ENCODE measurements at places on chromosomes 16 and 17.

- DNase-seq, result peak; percentile 93
These were observed 35.5 kb downstream of the UBN1 start for GRCh38 chr16:4882633-4883285.

GRCh38 chr17:79003661-79004411 is 5.7 kb downstream of the CANT1 start:
- no peak for DNase-seq

- DNase-seq, result no peak
These were observed 327.9 kb downstream of the HS3ST4 start for GRCh38 chr16:26019381-26020242.

DNA sequence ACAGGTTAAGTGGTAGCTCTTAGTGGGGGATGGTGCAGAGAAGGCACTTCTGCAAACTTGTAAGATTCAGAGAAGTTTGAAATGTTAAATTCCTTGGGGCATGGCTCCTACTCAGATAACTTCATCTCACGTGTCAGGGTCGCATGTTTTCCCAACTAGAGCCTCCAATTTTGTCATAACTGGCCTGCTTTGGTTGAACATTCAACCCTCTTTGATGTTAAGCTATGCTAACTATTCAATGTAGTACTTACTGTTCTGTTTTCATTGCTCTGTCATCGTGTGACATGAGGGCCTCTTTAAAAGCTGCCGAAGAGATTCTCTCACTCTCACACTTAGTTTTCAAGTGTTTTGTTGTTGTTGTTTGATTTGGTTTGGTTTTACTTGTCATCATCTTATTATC is 280.8 kb downstream of the CDH11 start:
- no peak for DNase-seq

- no peak for DNase-seq
These were observed 11.5 kb downstream of the GSE1 start for GRCh38 chr16:85624646-85625045.

DNA sequence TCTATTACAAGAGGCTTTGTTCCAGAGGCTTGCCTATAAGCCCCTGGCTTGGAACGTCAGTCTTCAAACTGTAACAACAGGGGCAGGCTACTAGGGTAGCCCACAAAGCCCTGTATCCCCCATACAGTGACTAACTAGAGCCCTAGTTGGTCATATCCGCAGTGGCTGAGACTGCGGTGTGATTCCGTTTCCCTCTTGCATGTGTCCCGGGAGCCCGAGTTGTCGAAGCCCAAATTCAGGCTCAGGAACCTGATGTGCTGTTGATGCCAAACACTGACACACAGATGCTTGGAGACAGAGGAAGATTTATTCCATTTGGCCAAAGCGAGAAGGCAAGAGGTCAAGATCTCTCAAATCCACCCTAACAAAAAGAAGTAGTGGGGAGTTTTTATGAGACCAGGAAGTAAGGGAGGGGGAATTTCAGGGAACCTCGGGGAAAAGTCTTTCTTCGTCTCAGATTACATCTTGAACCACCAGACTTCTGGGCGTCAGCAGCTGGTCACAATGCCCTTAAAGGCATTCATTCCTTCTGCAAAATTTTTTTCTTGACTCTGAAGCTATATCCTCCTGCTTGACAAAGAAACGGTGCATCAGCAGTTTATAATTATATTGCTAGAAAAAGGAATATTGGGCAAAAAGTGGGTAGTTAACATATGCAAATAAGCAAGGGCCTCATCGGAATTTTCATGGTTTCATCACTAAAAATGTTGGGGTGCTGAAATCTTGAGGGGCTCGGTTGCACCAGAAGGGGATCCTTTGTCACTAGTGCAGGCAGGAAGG is 879 bp downstream of the SLFN5 start:
- peak; percentile 61 for DNase-seq

DNA sequence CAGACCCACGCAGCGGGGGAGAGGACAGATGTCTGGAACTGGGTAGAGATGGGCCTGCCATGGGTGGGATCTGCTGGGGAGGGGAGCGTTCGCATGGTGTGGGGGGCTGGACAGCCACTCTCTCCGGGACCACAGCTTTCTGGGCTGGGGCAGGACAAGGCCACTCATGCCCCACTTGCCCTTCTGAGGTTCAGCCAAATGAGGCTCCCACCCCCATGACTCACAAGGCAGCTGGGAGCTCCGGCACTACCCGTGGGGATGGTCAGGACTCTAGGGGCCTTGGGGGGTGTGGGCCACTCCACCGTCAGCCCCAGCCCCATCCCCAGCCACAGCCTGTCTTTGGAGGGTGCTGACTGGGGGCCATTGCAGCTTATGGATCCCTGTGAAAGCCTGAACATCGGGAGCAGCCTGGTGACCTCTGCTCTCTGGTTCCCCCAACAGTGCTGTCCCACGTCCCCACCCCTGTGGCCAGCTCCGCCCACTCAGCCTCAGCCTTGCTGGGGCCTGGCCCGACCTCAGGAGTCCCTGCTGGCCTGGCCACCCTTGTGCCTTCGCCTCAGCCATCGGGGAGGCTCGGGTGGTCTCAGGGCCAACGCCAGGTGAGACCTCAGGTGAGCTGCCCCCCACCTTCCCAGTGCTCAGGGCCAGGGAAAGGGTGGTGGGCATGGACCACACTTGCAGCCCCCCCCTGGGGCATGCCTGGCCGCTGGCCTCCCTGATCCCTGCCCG is 4.7 kb upstream of the CDH15 start:
- DNase-seq, result no peak

DNA sequence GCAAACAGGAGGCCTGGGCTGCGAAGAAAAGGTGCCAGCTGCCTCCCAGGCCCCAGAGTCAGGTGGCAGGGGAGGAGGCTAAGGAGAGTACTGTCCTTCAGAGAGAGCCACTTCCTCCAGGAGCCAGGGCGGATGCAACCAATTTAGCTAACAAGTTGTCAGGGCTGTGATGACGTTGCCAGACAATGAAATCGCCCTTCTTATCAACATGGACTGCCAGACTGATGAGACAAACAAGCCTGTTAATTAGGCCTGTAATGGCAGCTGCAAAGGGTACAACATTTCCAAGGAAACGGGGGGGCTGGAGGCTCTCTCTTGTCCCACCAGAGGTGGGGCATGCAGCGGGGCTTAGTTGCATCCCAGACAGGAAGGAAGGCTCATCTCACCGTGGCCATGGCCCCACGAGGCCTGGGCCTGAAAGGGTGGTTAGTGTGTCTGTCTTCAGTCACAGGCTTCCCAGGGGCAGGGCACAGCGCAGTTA is 111.8 kb downstream of the SDK2 start:
- DNase-seq, result no peak

DNA sequence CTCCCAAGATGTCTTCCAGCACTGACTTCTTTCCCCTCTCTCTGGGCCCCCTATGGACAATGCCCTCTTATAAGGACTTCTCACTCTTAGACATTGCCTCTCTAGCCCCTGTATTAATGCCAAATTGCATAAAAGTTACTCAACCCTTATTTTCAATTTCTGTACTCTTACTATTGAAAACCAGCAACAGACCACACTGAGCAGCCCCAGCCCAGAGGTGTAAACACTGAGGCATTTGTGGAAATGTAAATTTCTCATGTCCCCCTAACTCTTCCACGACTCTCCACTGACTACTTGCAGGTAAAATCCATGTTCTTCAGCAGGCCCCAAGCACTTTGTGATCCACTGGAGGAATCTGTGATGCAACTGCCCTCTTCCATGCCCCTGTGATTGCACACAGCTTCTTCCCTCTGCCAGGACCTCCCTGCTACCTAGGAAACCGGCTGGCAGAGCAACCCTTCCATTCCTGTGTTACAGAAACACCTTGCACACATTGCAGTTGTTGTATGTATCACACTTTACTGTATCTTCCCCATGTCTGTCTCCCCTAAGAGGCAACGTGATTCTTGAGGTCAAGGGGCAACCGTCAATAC is 4.4 kb downstream of the N4BP1 start:
- no peak for DNase-seq

DNA sequence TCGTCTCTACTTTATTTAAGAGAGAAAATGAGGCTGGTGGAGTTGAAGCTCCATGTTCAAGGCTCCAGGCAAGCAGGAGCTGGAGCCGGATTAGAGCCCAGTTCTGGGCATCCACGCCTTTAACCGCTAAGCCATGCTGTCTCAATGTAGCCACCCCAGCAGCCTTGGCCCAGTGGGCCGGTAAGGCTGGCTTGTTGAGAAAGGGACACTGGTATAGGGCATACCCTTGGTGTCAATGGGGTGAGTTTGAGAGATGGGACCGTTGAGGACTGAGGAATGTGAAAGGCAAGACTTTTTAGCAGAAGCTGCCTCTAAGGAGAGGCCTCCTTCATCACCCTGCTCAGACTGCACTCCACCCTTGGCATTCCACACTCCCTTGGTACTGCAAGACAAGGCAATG is 147.4 kb downstream of the CYLD start:
- no peak for DNase-seq

DNA sequence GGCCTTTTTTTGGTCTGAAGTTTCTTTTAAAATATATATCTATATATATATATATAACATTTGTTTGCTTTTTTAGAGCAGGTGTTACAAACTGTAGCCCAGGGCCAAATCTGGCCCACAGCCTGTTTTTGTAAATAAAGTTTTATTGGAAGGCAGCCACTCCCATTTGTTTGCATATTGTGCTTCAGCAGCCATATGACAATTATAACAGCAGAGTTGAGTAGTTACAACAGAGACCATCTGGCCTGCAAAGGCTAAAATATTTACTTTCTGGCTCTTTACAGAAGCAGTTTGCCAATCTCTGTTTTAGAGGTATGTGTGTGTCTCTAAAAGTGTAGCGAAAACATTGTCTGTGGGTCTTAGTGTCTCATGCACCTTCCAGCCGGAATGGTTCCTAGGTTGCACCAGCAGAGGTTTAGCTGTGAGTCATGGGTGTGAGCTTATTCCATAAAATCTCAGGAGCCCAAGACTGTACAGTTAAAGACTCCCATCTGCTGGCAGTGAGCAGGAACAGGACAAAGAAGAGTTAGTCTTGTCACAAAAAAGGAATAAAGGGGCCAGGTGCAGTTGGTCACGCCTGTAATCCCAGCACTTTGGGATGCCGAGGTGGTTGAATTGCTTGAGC is 23.8 kb downstream of the LCMT1 start:
- peak; percentile 83 for DNase-seq

DNA sequence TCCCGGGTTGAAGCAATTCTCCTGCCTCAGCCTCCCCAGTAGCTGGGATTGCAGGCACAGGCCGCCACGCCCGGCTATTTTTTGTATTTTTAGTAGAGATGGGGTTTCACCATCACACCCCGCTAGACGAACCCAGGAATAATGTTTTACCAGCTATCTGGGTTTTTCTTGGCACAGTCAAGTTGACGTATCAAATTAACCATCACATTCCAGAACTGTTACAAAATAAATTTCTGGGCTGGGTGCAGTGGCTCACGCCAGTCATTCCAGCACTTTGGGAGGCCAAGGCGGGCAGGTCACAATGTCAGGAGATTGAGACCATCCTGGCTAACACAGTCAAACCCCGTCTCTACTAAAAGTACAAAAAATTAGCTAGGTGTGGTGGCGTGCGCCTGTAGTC is 501.2 kb downstream of the SHISA9 start:
- no peak for DNase-seq

GRCh38 chr16:68162413-68162812 is 73.5 kb downstream of the ESRP2 start:
- DNase-seq, result no peak

GRCh38 chr17:80737106-80738019 is 192.7 kb downstream of the RPTOR start:
- DNase-seq, result no peak

- DNase-seq, result no peak
These were observed 101.4 kb downstream of the PITPNC1 start for GRCh38 chr17:67478401-67479041.
